ENCODE measurements at places on chromosomes 4 and X.

DNA sequence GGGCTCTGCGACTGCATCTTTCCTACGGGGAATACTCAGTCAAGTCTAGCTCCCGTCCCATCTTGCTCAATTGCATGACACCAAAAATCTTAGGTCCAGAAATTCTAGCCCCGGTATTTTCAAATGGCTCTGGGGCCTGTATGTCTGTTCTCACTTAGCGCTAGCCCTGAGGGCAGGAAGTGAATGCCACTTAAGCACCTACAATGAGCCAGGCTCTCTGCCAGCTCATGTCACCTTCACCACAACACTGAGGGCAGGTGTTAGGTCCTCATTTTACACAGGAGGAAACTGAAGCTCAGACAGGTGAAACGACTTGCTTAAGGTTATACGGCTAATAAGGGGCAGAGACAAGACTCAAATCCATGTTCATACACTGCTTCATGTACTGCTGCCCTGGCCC lies 282.8 kb downstream of the PPP1R2C start:
- DNase-seq: no peak

GRCh38 chrX:139890991-139891700 lies 41.7 kb downstream of the ATP11C start:
- peak; percentile 72 for DNase-seq

- no peak for DNase-seq
These were observed 119.3 kb downstream of the VSIG4 start for GRCh38 chrX:65920620-65921019.

GRCh38 chr4:41575207-41575606 lies 37.2 kb downstream of the LIMCH1 start:
- DNase-seq: no peak

- DNase-seq: peak; percentile 12
These were observed 82.3 kb downstream of the FREM3 start for GRCh38 chr4:143617994-143618679.

GRCh38 chrX:11423362-11423818 lies 130.2 kb downstream of the AMELX start:
- peak; percentile 65 for DNase-seq

DNA sequence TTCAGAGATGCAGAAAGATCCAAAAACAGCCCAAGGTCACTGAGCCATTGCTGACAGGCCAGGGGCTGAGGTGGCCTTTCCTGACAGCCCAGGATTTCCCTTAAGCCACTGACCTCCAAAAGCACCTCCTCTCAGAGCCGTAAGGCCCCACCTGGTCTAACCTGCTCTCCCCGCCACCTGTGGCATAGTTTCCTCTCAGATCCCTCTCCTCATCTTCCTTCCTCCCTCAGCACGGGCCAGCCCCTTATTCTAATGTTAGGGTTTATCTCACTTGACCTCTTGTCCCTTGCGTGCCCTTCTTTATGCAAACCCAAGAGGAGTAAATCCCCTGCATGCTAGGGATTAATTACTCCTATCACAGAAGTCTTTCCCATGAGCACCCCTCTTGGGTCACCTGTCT lies 113.0 kb downstream of the RBM47 start:
- DNase-seq: no peak

GRCh38 chr4:74830928-74831327 lies 36.6 kb upstream of the BTC start:
- no peak for DNase-seq

GRCh38 chrX:16931371-16931770 lies 15.1 kb upstream of the REPS2 start:
- no peak for DNase-seq

DNA sequence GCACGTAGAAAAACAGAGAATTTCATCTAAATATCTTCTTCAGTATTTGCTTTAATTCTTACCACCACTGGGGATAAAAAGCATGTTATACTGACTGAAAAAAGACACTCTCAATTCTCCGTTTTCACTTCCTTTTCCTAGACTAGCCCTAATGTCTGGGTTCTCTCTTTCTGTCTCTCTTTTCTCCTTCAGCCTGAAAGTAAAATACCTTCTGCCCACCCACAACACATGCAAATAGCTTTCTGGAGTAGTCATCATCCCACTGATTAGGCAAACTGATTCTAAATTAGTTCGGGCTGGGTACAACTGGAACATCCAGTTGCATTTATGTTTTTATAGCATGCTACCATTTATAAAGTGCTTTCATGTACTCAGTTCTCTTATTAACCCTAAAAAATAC lies 142.4 kb upstream of the ANKRD50 start:
- DNase-seq: peak; percentile 53

DNA sequence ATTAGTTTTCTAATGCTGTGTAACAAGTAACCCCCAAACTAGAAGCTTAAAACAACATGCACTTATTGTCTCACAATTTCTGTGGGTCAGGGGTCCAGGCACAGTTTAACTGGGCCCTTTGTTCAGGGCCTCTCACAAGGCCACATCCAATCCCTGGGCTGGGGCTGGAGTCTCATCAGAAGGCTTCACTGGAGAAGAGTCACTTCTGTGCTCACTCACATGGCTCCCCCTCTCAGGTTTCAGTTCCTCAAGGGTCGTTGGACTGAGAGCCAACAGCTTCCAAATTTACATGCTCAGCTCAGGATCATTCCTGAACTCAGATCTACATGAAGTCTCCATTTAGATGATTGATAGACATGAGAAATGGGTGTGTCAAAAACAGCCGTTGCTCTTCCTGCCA lies 77.1 kb downstream of the EVC start:
- DNase-seq: no peak

DNA sequence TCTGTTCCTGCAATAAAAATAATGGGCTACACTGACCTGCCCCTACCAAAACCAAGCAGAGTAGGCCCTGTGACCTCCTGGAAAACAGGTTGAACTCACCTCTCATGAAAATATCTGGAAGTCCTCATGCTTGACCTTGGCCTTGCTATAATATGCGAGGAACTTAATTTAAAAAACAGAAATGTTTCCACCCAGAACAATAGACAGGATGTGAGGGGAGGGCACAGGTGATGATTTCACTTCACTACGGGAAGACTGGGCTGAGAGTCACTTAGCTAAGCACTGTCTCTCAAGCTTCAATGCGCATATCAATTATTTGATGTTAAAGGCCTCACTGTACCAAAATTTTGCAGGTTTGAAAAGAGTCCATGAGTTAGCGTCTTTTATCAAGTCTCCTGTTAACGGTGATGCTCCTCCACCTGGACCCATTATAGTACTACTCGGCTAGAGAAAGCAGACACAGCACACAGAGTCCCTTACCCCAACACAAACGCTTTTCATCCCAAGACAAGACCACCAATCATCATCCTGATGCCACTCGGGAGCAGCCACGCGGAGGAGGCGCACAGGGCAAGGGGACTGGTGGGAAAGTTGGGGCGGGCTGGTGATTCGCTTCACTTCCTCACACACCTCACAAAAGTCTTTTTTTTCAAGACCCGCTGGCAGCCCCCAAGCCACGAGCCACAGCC lies 25.9 kb downstream of the ZNF721 start:
- DNase-seq: peak; percentile 7

DNA sequence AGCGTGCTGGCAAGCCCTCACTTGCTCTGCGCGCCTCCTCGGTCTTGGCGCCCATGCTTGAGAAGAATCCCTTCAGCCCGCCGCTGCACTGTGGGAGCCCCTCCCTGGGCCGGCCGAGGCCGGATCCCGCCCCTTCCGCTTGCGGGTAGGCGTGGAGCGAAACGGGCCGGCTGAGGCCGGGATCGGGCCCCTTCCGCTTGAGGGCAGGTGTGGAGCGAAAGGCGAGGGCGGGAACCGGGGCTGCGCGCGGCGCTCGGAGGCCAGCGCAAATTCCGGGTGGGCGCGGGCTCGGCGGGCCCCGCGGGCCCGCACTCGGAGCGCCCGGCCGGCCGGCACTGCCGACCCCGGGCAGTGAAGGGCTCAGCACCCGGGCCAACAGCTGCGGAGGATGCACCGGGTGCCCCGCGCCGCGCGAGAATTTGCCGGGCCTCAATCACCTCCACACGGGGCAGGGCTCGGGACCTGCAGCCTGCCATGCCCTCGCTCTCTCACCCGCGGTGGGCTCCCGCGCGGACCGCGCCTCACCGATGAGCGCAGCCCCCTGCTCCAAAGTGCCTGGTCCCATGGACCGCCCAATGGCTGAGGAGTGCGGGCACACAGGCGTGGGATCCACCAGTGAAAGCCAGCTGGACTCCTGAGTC lies 58.1 kb upstream of the GBA3 start:
- peak; percentile 0 for DNase-seq

- peak; percentile 79 for DNase-seq
These were observed 47.2 kb downstream of the SLC34A2 start for GRCh38 chr4:25702848-25703247.

DNA sequence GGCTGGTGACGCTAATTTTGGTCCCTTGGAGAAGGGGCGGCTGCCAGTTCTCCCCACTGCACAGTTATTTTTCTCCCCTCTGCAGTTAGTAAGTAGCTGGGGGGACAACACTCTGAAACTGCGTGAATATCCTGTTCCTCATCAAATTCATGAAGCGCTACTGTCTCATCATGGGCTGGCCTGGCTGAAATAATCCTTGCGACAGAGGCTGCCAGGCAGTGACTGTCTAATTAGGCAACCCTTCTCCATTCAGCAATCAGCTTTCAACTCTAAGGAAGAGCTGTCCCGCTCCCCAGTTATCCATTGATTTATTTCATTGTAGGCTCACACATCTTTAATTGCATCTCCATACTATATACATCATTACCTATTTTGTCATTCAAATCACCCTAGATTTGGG lies 8.2 kb downstream of the SH3TC1 start:
- no peak for DNase-seq

- peak; percentile 30 for DNase-seq
These were observed 121.2 kb upstream of the PDLIM3 start for GRCh38 chr4:185656467-185656931.

DNA sequence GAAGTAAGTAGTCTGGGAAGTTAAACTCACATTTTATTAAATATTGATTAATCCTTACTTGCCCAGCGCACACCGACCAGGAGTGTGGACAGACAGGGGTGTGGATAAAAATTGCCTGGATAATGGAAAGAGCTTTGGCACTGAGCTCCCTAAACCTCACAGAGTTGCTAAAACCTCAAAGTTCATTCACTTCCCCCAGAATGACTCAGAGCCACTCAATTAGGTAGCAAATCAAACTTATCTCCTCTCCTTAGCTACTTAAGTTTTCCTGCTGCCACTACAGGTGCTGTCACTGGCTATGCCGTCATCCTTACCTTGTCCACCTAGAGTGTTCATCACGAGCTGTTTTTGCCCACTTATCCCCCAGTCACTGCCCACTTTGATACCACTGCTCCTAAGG lies 27.0 kb upstream of the MID1IP1 start:
- DNase-seq: no peak

- DNase-seq: peak; percentile 4
These were observed 57.0 kb downstream of the DHX15 start for GRCh38 chr4:24527371-24527770.

DNA sequence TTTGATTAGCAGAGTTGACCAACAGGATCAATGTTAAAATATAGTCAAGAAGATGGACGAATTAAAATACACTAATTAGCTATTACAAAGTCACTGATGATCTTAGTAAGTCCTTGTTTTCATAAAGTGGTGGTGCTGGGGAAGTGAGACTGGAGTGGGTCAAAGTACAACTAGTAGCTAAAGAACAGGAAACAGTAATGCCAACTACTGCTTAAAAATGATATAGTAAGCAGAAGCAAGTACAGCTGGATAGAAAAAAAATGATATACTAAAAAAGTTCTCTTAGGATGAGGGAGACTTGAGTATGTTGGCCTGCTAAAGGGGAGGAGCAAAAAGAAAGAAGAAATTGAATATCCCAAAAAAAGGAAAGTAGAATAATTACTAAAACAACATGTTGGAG lies 580.8 kb upstream of the FTHL17 start:
- DNase-seq: no peak

GRCh38 chr4:29079260-29079659 lies 1640.9 kb upstream of the PCDH7 start:
- DNase-seq: no peak

GRCh38 chrX:10379878-10380277 lies 223.1 kb downstream of the CLCN4 start:
- DNase-seq: no peak

DNA sequence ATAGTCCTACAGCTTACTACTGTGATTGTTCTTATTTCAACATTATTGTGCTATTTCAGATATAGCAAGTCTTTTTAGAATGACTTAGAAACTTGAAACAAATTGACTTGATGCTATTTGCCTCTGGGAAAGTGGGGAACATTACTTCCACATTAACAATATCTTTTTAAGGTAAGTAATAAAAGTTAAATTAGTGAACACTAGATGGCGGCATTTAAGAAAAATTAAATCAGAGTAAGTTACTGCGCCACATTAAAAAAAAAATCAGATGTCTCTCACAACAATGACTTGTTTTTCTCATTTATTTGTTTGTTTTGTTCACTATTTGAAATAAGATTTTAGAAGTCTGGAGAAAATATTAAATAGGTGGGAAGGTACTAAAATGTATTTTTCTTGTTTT lies 1026.9 kb upstream of the SLIT2 start:
- DNase-seq: peak; percentile 17

- no peak for DNase-seq
These were observed 68.4 kb downstream of the MAOB start for GRCh38 chrX:43813898-43814297.

- DNase-seq: no peak
These were observed 2.9 kb downstream of the KLHL15 start for GRCh38 chrX:24023972-24024669.

DNA sequence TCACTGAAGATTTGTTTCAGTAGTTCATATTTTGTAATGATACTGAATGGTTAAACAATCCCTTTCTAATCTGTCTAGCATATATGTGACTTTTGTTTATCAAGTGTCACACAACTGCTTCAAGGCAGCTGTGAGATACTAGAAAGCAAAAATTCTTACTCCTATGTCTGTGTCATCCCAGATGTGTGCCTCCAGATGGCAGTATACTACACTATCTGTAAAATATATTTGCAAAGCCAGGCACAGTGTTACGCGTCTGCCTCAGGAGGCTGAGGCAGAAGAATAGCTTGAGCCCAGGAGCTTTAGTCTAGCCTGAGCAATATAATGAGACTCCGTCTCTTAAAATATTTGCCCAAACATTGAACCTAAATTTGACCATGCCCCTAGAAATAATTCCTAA lies 4.0 kb downstream of the NUDT10 start:
- peak; percentile 43 for DNase-seq

DNA sequence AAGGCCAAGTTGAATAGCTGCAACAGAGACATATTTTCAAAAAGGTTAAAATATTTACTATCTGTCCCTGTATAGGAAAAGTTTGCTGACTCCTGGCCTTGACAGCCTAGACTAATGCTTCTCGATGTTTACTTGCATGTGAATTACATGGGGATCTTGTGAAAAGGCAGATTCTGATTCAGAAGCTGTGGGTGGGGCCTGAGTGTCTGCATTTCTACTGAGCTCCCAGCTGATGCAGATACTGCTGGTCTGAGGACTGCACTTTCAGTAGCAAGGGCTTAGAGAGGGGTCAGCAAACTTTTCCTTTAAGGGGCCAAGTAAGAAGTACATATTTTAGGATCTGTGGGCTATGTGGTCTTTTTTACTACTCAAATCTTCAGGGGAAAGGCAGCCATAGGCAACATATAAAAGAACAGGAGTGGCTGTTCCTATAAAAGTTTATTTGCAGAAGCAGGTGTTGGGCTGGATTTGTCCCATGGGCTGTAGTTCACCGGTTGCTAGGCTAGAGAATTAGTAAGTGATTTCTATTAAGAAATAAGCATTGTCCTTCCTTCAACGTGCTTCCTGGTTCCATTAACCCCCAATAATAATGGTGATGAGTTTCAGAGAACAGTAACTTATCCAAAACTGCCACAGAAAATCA lies 97.2 kb upstream of the PDE5A start:
- no peak for DNase-seq

All from fibroblast of upper back skin (primary cell).